ENCODE measurements at places on chromosomes 12 and 14.

DNA sequence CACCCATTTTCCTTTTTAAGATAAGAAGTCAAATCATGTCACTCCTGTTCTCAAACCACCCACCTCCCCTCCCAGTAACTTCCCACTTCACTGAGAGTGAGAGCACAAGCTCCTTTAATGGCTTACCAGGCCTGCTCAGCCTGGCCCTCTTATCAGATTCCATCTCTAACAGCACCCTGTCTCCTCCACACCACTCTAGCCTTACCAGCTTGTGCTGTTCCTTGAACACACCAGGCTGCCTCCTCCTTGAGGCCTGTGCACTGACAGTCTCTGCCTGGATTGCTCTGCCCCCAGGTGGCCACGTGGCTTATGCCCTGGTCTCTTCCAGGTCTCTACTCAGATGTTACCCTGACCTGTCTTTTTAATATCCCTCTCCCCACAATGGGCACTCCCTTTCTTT, 40.1 kb upstream of the EVL start:
- DNase-seq, result no peak

GRCh38 chr12:103852498-103852997, 11.5 kb upstream of the NT5DC3 start:
- no peak for DNase-seq

DNA sequence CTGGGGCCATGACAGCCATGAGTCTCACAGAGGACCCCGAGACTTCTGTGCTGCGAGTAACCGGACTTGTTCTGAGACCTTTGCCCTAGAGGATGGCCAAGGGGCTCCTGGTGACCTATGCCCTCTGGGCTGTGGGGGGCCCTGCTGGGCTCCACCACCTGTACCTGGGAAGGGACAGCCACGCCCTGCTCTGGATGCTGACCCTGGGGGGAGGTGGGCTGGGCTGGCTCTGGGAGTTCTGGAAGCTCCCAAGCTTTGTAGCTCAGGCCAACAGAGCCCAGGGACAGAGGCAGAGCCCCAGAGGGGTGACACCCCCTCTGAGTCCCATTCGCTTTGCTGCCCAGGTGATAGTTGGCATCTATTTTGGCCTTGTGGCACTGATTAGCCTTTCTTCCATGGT, 2.1 kb downstream of the DNAJC22 start:
- DNase-seq, result no peak

- no peak for DNase-seq
Measured at GRCh38 chr12:83016218-83016835, 329.6 kb downstream of the TMTC2 start.

DNA sequence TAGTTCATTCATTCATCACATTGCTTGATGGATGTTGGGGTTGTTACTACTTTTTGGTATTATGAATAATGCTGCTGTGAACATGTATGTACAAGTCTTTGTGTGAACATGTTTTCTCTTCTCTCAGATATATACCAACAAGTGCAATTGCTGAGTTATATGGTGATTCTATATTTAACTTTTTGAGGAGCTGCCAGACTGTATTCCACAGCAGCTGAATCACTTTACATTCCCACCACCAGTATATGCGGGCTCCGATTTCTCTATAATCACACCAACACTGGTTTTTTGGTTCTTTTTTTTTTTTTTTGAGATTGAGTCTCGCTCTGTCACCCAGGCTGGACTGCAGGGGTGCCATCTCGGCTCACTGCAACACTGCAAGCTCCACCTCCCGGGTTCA, 22.2 kb upstream of the PLEKHG6 start:
- DNase-seq, result no peak

DNA sequence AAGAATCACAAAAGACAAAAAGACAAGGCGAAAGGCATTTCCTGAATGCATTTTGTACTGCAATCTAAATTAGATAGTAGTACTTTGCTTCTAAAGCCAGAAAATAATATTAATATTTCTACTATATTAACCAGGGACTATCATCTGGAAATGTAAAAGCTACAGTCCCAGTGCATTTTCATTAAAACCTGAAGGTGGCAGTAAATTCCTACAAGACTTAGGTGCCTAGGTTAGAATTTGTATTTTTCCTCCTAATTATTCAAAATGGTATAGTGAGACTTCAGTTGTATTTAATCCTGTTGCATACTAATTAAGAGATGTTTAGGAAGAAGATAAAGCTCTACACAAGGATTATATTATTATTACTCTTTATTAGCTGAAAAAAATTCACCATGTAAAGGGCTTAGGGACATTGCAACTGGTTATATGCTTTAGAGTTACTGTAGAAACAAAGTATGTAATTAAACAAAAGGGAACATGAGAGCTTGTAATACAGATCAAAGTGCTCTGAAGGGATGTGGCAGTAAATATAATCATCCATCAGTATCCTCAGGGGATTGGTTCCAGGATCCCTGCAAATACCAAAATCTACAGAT, 53.6 kb downstream of the BRMS1L start:
- no peak for DNase-seq

DNA sequence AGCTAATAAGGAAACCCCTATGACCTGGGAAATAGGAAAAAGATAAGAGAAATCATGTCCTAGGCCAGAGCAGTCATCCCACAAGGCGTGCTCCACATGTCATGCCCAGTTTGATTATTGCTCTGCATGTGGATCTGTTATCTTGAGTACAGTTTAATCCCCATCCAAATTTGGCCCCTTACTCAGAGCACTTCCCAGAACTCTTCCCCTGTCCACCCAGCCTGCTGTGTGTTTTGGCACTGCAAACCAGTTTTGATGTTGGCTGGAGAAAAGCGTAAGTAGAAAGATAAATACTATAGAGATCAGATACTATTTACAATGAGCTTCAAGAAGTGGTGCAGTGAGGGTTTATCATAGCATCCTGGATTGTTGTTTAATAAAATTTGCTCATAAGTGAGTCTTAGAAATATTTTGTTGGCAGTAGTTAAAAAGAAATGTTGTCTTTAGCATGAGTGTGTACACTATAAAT, 83.8 kb downstream of the PTPRB start:
- no peak for DNase-seq

GRCh38 chr12:129873833-129874208, 30.0 kb downstream of the TMEM132D start:
- DNase-seq, result no peak

All from activated naive CD8-positive, alpha-beta T cell treated with anti-CD3 and anti-CD28 coated beads, Interleukin-2, amount 50 U/mL, for 16 hours (primary cell).